ENCODE measurements at places on chromosomes 3 and 15. TPM values are rescaled to one million over a fixed set of nuclear protein-coding genes. Genes with fewer than 3 reads are reported as not detected.

The ZBTB20 gene
- 18.2 TPM for total RNA-seq

The COL6A5 gene
- total RNA-seq: not detected

The FAM81A gene
- total RNA-seq: 2.8 TPM

The PTH1R gene
- not detected for total RNA-seq

The C3orf33 gene
- 2.1 TPM for total RNA-seq

The CCR1 gene
- 0.87 TPM for total RNA-seq

The HTR3E gene
- not detected for total RNA-seq

The SAMMSON gene
- total RNA-seq: not detected

The SLC24A5 gene
- not detected for total RNA-seq

The IGF1R gene
- total RNA-seq: 7.8 TPM

The MCF2L2 gene
- 0.03 TPM for total RNA-seq

The SLC38A3 gene
- not detected for total RNA-seq

The CHST13 gene
- total RNA-seq: not detected

The GOLGA8R gene
- 1.6 TPM for total RNA-seq

The GPR149 gene
- not detected for total RNA-seq

The FEZF2 gene
- not detected for total RNA-seq

The CASR gene
- not detected for total RNA-seq

The MFAP1 gene
- total RNA-seq: 55.3 TPM

The SNUPN gene
- 31.7 TPM for total RNA-seq

The PLSCR2 gene
- total RNA-seq: not detected

The TGFBR2 gene
- total RNA-seq: 30.6 TPM

The SLCO2A1 gene
- total RNA-seq: 0.16 TPM

The SPSB4 gene
- 0.05 TPM for total RNA-seq

The RLBP1 gene
- 0.16 TPM for total RNA-seq

The TLR9 gene
- total RNA-seq: not detected

The GASK1A gene
- not detected for total RNA-seq

The BUB1B gene
- 91.0 TPM for total RNA-seq

The MYO1E gene
- 122 TPM for total RNA-seq

The TEX9 gene
- total RNA-seq: 0.16 TPM

The NRG4 gene
- total RNA-seq: not detected

The DUSP7 gene
- total RNA-seq: 7.9 TPM

The C3orf20 gene
- not detected for total RNA-seq

The TMCO5A gene
- not detected for total RNA-seq

The OCA2 gene
- total RNA-seq: not detected

The RTP4 gene
- total RNA-seq: 3.1 TPM

The RBPMS2 gene
- 0.11 TPM for total RNA-seq

The ADAMTS7 gene
- 1.6 TPM for total RNA-seq

The FBXO40 gene
- not detected for total RNA-seq

The XCR1 gene
- total RNA-seq: not detected

The ISY1 gene
- 40.5 TPM for total RNA-seq

The GRIP2 gene
- 4.0 TPM for total RNA-seq

The CLDN16 gene
- total RNA-seq: 0.08 TPM

The BOC gene
- total RNA-seq: 2.8 TPM

The ZNF660 gene
- total RNA-seq: 2.6 TPM

The HGD gene
- total RNA-seq: not detected
